ENCODE measurements at places on chromosomes 2 and 18.

DNA sequence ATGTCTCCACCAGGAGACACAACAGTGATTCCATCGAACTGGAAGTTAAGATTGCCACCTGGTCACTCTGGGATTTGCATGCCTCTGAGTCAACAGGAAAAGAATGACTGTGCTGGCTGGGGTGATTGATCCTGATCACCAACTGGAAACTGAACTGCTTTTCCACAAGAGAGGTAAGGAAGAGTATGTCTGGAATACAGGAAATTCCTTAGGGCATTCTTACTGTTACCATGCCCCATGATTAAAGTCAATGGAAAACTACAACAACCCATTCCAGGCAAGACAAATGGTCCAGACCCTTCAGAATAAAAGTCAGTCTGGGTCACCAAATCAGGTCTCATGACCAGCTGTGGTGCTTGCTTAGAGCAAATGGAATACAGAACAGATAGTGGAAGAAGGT is 12.0 kb upstream of the DDX1 start:
- DNase-seq, result no peak

DNA sequence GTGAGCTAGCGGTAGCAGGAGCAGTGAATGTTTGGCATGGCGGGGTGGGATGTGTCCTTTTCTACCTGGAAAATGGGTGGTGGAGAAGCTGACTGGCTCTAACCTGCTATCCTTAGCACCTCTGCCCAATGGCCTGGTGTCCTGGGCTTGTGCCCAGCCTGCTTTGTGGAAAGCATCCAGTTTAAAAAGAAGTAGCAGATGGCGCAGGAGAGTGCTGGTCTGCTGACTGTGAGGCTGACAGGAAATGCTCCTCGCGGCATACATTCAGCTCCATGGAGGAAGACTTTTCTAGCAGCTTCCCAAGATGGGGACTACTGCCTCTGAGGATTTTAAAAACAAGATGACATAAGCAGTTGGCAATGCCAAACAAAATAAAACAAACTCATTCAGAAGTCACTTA is 56.2 kb upstream of the LYPD6B start:
- no peak for DNase-seq

DNA sequence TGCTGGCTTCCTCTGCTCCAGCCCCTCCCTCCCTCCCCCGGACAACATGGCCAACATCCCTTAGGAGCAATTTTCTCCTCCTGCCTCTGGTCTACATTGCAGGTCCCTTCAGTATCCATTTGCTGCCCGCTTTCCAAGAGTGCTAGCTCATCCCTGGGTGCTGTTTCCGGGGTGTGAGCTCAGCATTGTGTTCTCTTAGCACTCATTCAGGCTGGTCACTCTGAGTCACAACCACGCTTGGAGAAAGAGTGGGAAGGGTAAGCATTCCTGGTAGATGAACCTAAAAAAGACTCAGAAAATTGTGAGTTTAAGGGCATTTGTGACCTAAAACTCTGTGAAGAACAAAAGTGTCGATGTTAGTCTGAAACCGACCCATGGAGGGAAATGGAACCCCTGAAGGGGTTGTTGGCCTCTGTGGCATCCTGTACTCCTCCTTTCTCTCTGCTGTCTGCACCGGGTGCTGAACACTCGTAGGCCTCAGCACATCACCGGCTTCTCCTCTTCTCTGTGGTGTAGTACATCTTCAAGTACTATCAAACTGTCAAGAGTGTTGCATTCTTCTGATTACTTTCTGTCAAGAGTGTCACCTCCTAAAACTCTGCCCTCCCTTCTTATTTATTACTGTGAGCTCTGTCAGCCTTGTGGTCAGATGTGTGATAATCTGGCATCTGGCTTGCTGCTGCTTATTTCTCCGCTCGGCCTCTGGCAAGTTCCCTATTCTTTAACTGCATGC is 73.0 kb downstream of the CTNNA2 start:
- no peak for DNase-seq

- no peak for DNase-seq
Observed at GRCh38 chr2:43318791-43319190, 92.4 kb upstream of the ZFP36L2 start.

GRCh38 chr2:85706599-85707296 is 12.6 kb downstream of the GNLY start:
- no peak for DNase-seq

GRCh38 chr2:154699575-154699930 is 1.1 kb downstream of the KCNJ3 start:
- DNase-seq, result no peak

DNA sequence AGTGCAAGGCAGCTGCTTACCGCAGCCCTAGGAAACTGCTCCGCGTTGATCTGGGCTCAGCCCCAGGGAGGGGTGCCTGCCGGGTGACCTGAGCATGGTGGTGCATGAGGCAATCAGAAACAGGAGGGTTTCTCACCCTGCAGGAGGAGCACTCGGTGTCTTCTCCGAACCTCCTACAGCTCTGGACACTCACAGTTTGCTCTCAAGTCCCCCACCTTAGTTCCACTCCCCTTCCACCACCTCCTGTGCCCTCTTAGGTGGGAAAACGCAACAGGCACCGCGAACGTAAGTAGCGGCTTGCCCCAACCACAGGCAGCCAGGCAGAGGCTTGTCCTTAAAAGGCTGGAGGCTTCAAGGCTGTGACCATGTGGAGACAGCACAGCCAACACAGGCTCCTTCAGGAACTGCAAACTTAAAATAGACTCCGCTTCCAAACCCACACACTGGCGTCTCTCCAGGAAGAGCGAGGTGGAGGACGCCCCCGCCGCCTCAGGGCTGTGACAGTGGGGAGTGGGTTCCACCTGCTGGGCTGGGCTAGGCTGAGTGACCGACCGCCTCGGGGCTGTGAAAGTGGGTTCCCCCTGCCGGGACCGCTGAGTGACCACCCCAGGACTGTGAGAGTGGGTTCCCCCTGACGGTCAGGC is 71.6 kb downstream of the NDUFA10 start:
- DNase-seq, result no peak

GRCh38 chr2:176083796-176084261 is at the start of gene EVX2:
Gene EVX2, minus strand, starts transcription at chr2:176083962. Its CDS starts 186 bp downstream, at chr2:176083776.
- DNase-seq, result no peak

- DNase-seq, result no peak
Observed at GRCh38 chr18:2240311-2240705, 331.0 kb downstream of the METTL4 start.

GRCh38 chr2:23436346-23437098 is 51.5 kb downstream of the KLHL29 start:
- no peak for DNase-seq

GRCh38 chr2:31192396-31192795 is 24.9 kb downstream of the CAPN14 start:
- no peak for DNase-seq

DNA sequence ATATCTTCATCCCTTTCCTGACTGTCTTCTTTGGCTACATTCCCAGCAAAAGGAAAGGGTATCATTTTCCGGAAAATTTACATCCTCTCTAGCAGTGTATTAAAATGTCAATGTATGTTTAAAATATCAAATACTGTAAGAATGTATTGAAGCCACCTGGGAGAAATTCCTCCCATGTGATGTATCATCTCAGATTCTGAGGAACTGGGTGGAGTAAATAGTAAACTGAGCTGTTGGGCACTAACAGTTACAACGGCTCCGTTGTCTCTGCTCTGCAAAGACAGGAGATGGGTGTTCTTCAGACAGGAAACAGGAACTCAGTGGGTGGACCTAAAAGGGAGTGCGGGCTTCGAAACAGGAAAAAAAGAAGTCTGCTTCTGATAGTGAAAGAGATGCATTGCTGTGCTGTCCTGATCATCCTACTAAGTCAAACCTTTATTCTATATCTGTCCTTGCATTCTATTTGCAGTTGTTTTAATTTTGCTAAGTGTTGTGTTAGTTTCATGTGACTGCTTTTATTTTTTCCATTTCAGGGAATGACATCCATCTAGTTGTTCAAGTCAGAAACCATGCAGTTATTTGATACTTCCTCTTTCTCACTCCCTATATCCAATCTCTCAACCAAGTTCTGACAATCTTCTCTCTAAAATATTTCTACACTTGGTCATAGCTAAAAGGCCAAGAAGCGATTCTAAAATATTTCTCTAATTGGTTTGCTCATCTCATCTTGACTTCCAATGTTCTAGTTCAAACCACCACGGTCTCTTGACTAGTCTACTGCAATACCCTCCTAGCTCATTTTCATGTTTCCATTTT is 19.4 kb downstream of the DOK1 start:
- no peak for DNase-seq

DNA sequence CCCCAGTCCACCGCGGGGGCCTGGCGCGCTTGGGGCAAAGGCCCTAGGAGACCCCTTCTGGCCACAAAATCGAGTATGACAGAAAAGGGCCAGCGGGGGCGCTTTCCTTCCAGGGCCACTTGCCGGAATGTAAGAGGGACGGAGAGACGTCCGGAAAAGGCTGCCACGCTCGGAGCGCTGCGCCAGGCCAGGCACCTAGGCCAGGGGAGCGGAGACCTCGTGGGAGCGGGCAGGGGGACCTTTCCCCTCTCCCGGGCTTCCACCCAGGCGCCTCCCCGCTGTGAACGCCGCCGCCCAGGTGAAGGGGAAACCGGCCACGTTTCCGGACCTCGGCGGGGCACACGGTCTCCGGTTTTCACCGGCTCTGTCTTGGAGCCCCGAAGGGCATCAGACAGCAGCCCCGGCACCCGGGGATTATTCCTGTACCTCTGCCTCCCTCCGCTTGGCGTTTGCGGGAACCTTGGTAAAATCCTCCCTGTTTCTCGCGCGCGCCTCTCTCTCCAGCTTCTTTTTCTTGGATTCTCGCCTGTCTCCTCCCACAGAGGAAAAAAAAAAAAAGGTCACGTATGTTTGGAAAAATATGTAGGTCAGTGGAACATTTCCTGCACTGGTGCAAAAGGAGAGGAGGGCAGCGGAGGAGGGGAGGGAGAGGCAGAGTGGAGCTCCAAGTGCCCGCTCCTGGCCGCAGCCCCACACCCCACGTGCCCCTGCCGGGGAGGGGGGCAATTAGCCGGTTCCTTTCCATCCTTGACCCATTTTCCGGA is 1.2 kb upstream of the NPAS2 start:
- peak; percentile 39 for DNase-seq

DNA sequence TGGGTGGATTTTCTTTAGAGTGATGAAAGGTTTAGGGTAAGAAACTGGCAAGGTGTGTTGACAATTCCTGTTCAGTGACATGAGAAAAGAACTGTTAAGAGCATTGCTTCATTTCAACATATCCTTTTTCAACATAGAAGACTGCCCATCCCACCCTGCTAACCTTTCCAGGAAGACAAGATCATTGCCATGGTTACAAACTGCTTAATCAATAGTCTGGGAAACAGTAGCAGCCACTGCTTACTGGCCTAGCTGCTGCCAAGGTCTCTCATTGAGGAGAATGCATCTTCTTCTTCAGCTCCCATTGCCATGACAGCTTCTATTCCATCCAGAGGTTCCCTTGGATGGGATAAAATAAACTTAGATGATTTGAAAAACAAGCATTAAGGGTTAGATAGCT is 212.1 kb downstream of the LRRTM1 start:
- no peak for DNase-seq

DNA sequence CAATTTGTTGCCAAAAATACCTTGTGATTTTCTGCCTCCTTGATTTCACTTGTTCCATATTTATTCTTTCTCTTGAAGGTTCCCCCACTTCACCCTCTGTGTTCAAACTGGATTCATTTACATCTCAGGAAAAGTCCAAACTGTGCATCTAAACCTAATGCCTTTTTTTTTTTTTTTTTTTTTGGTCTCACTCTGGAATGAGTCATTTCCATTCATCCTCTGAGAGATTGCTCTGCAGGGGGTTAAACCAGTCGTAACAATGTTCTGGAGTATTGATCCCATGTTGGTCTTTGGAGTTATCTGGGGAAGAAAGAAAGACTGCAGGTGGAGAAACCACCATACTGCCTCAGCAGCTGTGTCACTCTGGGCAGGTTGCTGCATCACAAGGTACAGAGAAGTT is 119.7 kb downstream of the TACR1 start:
- no peak for DNase-seq

- DNase-seq, result no peak
Observed at GRCh38 chr2:64854773-64855237, 134.4 kb upstream of the SLC1A4 start.

DNA sequence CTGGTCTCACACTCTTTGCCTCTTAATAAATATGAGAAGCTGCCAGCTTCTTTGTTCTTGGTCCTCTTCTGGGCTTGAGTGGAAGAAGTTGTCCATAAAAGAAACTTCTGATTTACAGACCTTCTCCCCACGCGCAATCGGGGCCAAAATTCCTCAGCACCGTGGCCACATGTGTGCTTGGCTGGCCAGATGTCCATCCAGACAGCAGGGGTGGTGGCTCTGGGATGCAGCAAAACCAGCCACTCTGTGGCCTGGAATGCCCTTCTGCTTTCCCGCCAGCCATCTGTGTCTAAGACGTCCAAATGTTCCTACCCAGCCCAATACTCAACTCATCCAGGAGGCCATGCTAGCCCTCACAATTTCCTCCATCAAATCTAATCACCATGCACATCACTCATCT is 250.8 kb downstream of the EN1 start:
- DNase-seq, result no peak

DNA sequence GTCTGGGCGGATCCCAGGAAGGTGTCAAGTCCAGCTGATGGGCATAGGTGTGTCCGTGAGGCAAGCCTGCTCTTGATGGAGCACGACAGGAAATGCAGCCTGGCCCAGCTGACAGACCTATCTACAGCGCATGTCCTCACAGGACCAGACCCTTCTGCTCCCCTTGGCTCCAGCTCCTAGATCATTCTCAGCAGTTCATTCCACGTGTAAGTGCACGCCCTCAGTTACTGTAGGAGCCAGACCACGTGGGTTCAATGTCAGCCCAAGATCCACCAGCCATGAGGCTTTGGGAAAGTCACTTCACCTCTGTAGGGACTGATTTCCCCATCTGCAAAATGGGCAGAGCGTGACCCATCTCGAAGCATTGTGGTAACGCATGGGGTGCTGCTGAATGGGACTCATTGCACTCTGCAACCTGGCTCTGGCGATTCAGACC is 47.8 kb downstream of the TMEM17 start:
- no peak for DNase-seq

GRCh38 chr2:53609551-53609950 is 158.1 kb upstream of the CHAC2 start:
- DNase-seq, result no peak

DNA sequence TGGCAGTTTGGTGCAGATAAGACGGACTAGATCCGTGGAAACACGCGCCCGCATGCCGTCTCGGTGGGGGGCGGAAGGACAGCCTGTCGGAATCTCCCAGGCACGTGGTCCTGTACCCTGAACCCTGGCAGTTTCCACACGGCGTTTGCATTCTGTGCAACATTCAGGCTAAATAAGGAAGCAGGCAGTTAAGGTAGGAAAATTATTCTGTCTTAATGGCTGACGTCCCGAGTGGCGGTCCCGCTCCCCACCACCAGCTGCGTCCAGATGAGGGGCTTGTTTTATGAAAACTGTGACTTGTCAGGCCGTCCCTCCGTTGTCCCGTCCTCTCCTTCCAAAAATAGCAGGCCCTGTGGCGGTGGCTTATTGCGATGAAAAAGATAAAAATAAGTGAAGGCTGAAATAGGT is 120.2 kb downstream of the NFATC1 start:
- DNase-seq, result no peak
